ENCODE measurements at places on chromosomes 1 and 21.

DNA sequence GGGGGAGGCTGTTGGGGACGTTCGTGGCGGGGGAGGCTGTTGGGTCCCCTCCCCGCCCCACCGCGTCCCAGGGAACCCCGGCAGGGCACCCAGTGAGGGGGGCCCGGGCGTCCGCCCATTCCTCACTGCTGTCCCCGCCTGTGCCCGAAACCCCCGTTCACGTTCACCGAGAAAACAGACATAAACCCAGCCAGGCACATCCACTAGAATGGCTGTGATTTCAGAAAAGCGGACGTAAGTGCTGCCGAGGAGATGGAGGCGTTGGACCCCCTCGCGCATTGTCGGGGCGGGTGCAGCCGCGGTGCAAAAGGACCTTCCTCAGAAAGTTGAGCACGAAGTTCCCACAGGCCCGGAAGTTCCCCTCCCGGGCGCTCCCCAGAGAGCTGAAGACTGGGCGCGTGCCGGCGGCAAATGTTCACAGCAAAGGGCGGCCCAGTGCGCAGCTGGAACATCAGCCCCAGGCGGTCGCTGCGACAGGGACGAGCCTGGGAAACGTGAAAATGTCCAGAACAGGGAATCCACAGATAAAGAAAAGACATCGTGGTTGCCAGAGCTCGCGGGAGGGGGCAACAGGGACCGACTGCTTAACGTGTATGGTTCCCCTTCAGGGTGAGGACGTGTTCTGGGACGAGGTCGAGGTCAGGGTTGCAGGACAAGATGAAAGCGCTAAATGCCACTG lies 18.5 kb upstream of the SAMD11 start:
- DNase-seq = no peak

GRCh38 chr21:31158789-31159581 lies 120.7 kb upstream of the KRTAP19-8 start:
- no peak for DNase-seq

DNA sequence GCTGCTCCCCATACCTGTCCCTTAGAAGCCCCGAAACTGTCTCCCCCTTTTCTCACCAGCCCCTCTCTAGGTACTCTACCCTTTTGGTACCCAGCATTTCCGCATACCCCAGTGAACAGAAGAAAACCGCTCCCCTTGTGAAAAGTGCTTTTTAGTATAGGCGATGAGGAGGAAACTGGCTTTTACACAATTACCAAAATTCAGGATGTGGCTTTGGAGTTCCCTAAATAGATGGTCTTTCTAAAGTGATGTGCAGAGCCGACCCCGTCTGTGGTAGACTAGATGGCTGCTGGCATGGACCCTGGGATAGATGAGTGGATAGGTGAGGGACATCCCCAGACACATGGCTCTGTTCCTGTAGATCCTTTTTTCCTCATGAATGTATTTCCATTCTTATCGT lies 2.6 kb upstream of the PER3 start:
- DNase-seq = no peak

- DNase-seq = no peak
Observed at GRCh38 chr21:34345892-34346291, 17.9 kb upstream of the KCNE2 start.

- DNase-seq = no peak
Observed at GRCh38 chr1:160330119-160330518, 12.9 kb downstream of the COPA start.

DNA sequence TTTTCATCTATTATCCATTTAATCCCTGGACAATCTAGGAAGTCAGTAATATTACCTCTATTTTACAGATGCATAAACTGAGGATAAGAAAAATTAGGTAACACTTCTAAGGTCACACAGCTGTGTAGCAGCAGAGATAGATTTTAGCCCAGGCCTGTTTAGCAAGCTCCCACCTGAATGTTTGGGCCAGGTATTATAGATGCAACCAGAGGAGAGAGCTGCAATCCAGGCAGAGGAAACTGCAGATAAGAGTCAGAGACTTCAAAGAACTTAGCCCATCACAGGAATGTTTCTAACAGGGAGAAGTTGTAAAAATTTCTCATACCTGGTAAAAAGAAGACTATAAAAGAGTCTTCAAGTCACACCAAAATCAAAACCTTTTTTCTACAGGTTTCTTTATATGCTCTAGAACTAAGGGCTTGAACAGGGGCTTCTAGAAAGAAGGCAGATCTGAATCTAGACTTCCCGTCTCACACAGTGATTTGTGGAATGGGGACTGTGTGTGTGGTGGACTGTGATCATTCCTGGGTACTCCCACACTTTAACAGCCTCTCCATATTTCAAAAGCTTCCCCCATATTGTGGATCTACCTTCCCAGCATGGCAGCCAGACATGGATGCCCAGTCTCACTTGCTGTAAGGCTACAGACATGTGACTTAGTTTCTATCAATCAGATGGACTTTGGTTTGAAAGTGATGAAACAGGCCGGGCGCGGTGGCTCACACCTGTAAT lies 128.7 kb downstream of the TLR5 start:
- no peak for DNase-seq

GRCh38 chr1:23795676-23796465 lies 4.7 kb downstream of the GALE start:
- DNase-seq = no peak

GRCh38 chr1:26941311-26941710 lies 19.0 kb downstream of the KDF1 start:
- DNase-seq = no peak

DNA sequence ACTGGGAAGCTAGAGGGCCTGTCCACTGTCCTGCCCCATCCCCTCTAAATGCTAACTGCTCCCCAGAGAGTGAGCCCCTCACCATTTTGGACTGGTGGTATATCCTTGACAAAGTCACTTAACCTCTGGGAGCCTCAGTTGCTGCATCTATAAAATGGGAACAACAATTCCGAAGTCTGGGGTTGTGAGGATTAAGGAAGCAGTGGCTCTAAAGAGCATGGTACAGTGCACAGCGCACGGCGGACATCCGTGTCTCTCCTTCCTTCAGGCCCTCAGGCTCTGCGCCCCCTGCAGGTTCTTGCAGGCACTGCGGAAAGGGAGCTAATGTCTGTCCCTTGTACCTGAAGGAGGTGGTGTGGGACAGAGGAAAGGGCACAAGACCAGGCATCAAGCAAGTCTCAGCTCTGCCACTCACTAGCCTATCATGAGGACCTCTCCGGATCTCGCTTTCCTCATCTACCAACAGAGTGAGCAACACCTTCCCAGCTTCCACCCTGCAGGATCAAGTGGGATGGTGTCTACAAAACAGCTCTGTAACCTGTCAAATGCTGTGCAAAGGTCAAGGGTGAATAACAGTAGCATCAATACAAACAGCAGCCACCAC lies 20.1 kb downstream of the ECE1 start:
- peak; percentile 7 for DNase-seq

GRCh38 chr1:165259236-165259635 lies 97.3 kb downstream of the LMX1A start:
- DNase-seq = no peak

- no peak for DNase-seq
Observed at GRCh38 chr1:41045740-41046139, 24.2 kb upstream of the SLFNL1 start.

- DNase-seq = no peak
Observed at GRCh38 chr1:41020109-41020576, 1.4 kb downstream of the SLFNL1 start.

DNA sequence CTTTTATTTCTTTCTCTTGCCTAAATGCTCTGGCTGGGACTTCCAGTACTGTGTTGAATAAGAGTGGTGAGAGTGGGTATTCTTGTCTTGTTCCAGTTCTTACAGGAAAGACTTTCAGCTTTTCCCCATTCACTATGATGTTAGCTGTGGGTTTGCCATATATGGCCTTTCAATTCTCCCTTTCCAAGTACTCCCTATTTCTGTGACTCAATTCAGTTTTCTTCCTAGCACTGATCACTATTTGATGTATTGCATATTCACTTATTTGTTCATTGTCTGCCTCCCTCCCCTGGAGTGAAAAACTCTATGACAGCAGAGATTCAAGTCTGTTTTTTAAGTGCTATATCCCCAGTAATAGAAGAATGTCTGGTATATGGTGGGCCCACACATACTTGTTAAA lies 618.2 kb upstream of the CAMK1G start:
- no peak for DNase-seq

DNA sequence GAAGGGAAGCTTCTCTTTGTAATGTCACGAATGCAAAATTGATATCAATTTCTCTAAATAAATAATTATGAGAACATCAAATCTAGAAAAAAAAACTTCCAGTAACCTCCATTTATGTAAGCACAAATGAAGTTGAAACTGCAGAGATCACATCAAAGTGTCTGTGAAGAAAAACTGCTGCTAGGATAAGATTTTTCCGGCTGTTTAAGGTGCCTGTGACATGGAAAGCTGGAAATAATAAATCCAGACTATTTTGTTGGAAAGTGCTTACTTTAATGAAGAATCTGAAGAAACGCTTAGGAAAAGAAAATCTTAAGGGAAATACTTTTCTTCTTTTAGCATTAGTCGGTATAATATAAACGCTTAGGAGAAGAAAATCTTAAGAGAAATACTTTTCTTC lies 57.0 kb downstream of the CHRM3 start:
- no peak for DNase-seq

- DNase-seq = no peak
Observed at GRCh38 chr21:40672602-40673001, 174.4 kb downstream of the DSCAM start.

DNA sequence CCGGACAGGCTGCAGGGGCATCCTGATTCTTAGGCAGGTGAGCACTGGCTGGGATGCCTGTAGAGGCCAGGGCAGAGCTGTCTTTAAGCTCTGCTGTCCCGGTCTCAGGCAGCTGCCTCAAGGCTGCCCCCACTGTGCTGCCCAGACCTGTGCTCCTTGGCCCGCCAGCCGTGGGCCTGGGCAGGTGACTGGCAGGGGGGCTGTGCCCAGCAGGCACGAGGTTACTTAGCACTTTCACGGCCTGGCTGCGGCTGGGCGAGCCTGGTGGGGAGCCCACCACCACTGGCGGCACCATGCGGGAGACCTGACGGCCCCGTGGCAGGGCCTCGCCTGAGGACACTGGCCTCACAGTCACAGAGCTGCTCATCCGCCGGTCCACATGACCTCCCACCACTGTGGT lies 8.2 kb downstream of the CRYBG2 start:
- no peak for DNase-seq

DNA sequence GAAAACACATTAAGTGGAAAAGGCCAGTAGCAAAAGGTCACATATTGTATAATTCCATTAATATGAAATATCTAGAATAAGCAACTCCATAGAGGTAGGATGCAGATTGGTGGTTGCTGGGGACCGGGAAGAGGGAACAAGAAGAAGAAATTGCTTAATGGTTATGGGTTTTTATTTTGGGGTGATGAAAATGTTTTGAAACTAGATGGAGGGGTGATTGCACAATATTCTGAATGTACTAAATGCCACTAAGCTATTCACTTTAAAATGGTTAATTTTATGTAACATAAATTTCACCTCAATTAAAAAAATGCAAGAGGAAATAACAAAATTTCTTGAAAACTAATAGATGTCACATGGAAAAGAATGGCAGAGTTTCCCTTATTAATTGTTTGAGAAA lies 6.7 kb downstream of the KIAA0040 start:
- no peak for DNase-seq

- DNase-seq = no peak
Observed at GRCh38 chr1:27227765-27228164, 6.7 kb upstream of the WDTC1 start.

GRCh38 chr21:42313501-42313969 lies 1.7 kb downstream of the TFF3 start:
- DNase-seq = peak; percentile 89

GRCh38 chr1:59345221-59345620 lies 48.3 kb downstream of the FGGY start:
- no peak for DNase-seq

- DNase-seq = no peak
Observed at GRCh38 chr1:229068270-229068987, 202.5 kb upstream of the RAB4A start.

DNA sequence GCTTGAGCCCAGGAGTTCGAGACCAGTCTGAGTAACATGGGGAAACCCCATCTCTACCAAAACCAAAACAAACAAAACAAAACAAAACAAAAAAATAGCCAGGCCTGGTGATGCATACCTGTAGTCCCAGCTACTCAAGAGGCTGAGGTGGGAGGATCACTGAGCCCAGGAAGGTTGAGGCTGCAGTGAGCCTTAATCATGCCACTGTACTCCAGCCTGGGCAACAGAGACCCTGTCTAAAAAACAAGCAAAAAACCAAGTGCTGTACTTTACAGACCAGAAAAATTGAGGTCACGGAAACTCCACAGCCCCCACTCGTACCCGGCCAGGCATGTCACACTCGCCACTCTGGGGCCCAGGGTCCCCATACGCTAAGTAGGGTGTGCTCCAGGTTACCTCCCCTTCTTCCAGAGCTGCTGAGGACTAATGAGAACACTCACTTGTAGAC lies 22.9 kb downstream of the ATP2B4 start:
- no peak for DNase-seq

DNA sequence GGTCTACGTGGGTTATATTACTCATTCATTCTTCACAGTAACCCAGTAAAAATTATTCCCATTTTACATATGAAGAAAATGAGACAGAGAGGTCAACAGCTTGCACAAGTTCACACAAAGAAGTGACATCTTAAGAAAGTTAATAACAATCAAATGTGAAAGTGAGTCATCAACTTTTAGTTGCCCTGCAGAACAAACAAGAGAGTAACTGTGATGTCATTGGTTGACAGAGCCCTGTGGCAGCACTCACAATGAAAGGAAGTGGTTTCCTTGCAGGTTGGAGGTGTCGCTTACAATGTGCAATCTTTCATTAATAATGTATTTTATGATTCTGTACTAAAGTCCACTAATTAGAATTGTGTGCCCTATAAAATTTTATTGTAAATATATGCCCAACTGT lies 369.6 kb downstream of the RYR2 start:
- DNase-seq = no peak

DNA sequence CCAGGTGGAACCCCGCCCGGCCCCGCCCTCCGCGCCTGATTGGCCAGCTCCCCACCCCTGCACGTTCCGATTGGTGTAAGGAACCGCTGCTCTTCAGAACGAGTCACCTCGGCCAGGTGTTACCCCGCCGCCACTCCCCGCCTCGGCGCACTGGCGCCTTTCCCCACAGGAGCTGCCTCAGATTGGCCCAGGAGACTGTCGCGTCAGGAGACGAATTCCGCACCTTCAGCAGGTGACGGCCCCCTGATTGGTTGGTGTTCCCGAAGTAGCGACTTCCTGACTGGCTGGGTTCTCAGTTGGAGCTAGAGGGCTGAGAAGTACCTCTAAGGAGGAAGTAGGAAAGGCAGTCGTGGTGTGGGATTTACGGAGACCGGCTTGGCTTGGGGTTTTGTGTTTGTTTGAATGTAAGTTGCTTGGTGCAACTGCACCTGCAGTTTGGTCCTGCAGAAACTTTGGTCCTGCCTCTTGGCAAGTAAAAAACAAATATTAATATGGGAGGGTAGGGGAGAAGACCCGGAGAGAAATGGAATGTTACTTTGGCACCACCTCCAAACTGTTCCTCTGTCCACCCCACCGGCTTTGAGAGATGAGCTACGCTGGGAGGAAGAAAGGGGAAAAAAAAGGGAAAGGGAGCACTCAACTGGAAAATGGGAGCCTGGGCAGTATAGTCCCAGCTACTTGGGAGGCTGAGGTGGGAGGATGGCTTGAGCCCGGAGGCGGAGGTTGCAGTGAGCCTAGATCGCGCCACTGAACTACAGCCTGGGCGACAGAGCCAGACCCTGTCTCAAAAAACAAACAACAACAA lies 415 bp upstream of the F11R start:
- peak; percentile 100 for DNase-seq
